ENCODE measurements at places on chromosomes 13 and 19.

- no peak for DNase-seq
Observed at GRCh38 chr13:36132376-36132775, 1.2 kb upstream of the DCLK1 start.

DNA sequence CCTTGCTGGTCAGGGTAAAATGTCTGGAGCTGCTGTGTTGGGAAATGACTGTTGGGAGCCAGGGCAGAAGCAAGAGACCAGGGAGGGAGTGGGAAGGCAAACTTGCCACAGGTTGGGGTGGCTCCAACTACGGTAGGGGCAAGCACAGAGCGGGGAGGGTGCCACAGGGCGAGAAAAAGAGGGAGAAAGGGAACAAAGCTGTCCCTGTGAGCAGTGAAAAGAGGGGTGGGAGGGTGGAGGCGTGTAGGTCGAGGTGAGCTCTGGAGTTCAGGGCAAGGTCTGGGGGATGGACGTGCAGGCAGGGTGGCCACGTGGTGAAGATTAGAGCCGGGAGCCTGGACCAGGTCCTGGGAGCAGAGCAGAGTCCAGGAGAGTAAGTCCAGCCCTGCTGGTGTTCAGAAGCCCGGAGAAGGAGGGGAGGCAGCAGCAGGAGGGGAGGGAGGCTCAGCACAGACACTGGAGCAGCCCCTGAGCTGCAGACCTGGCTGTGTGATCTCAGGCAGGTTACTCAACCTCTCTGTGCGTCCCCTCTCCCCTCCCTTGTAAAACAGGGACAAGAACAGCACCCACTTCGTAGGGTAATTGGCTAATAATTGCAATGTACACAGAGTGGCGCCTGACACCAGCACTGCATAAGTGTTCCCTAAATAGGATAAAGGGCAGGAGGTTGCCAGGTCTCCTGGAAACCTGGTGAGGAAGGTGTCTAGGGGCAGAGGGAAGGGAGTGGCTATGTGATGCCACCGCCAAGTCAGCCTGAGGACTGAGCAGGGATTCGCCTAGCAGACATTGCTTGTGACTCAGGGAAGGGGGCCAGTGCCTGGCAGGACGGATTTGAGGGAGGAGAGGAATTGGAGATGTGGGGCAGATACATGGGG lies 3.2 kb upstream of the POLR2E start:
- no peak for DNase-seq

DNA sequence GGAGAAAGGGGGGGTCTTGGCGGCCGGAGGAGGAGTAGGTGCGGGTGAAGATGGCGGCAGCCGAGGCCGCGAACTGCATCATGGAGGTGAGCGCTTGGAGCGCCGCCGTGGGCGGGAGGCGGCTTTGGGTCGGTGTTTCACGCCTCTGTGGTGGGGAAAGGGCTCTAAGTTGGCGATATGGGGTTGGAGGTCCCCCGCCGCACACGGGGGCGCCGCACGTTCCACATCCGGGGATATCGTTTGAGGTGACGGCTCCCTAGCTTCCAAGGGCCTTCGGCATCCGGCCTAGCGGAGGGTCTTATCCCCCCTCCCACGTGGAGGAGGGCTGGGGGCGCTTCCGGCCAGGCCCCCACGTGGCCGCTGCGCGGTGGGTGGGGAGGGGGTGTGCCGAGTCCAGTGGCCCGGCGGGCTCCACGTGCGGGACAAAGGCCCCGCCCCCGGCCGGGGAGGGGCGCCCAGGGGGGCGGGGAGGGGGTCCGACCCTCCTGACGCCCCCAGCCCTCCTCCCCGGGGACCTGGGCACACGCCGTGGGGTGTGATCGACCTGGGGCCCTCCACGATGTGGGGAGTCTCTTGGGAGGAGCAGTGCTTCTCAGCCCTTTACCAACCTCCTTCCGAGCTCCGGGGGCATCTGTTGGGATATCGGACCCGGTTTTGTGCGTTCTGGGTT lies at the start of gene PRMT1:
Gene PRMT1, plus strand, starts transcription at position 41 of the 670 bp plus-strand sequence. Its CDS starts 10 bp downstream, at position 51.
- DNase-seq, result peak; percentile 51

- DNase-seq, result no peak
Observed at GRCh38 chr19:33819880-33820781, 23.5 kb downstream of the KCTD15 start.

- DNase-seq, result no peak
Observed at GRCh38 chr13:73288596-73288995, 229.8 kb downstream of the KLF5 start.

GRCh38 chr19:5891572-5891937 lies 12.0 kb downstream of the NDUFA11 start:
- DNase-seq, result no peak

- no peak for DNase-seq
Observed at GRCh38 chr19:1961000-1961883, 20.3 kb downstream of the CSNK1G2 start.

DNA sequence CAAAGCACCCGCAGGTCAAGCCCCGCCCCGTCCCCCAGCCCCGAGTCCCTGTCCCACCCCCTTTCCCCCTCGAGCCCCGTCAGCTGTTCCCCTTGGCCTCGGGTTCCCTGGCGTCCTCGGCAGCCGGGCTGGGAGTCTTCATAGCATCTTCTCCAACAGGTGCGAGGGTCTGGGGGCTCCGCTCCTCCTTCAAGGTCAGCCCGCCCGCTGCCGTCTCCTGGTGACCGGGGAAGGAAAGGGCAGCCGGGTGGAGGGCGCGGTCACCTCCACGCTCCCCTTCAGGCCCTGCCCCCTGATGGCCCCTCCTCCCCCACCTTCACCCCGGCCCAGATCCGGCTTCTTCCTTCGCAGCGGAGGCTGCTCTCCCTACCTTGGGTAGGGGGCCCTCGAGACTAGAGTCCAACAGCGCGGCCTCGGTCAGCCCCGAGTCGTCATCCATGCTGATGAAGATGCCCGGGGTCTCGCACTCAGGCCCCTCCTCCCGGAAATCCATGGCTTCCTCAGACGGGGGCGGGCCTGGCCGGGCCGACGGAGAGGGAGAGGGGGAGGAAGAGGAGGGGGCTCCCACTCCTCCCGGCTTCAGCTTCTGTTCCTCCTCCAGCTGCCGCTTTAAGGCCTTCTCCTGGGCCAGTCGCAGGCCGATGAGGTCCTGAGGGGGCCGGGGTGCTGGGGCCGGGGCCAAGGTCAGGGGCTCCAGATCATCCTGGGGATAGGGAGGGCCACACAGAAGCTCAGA lies 541 bp upstream of the RSPH6A start:
- DNase-seq, result no peak

DNA sequence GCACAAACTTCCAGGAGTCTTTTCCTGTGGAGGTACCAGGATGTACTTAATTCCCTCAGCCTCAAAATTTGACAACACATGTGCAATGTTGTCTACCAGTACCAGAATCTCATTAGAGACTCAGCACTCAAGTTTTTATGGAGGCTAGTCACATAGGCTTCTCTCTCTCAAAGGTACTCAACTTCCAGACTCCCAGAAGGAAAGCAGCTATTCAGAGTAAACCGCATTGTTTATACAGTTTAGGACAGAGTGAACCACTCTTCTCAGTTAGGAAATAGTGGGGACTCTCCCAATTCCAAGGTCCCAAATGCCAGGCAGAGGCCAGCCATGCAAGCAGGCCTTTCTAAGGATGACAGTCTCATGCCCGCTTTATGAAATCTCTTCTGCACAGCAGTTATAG lies 8.5 kb upstream of the C1QTNF9B start:
- DNase-seq, result no peak
